ENCODE measurements at places on chromosomes 3 and 15.
A peak's percentile ranks its signal among the peaks of the same experiment; 100 is the strongest.

- no peak for DNase-seq
Observed at GRCh38 chr3:100833483-100833882, 124.2 kb downstream of the TFG start.

DNA sequence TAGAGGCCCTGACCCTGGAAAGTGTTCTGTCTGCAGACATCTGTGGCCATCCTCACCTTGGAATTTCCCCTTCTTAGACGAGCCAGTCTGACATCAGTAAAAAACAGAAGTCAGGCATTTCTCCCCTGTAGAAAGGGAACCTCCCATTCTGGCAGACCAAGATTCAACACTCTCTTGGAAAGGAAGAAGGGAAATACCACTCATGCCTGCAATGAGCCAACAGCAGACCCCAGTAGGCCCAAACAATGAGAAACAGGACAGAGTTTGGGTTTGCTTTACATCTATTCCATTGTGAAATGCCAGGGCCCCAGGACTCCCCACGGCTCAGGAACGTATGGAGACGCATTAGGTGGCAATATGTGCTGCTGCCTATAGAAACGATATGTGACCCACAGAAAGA is 264.0 kb upstream of the NSMCE3 start:
- DNase-seq, result no peak

DNA sequence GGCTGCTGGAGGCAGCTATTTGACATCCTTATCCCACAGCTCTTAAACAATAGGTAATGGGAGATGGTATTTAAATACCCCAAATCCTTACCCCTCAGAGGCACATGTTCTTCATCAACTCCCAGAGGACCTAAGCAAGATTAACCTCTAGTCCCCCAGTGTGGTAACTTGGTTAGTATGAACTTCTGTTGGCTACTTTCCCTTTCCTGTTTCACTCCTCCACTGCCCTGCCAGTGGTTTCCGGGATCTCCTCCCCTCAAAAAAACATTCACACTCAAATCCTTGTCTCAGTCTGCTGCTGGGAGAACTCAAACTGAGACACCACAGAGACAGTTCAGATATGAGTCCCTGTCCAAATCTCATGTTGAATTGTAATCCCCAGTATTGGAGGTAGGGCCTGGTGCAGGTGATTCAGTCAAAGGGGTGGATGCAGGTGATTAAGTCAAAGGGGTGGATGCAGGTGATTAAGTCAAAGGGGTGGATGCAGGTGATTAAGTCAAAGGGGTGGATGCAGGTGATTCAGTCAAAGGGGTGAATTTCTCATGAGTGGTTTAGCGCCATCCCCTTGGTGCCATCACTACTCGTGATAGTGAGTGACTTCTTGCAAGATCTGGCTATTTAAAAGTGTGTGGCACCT is 335.0 kb upstream of the CTNNB1 start:
- no peak for DNase-seq

DNA sequence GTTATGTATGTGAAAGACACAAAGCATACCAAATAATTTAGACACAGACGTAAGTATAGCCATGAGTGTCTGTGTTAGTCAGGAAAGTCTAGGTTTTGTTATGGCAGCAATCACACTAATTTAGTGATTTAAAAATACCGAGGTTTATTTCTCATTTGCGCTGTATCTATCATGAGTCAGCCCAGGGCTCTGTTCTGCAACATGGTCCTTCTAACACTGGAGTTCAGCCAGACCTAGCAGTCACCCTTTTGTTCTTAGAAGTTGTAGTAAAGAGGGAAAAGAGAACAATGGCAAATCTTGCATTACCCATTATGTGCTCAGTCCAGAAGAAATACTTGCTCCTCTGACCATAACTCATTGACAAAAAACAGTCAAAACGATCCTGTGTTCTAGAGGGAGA is 311.5 kb downstream of the NLGN1 start:
- DNase-seq, result no peak

DNA sequence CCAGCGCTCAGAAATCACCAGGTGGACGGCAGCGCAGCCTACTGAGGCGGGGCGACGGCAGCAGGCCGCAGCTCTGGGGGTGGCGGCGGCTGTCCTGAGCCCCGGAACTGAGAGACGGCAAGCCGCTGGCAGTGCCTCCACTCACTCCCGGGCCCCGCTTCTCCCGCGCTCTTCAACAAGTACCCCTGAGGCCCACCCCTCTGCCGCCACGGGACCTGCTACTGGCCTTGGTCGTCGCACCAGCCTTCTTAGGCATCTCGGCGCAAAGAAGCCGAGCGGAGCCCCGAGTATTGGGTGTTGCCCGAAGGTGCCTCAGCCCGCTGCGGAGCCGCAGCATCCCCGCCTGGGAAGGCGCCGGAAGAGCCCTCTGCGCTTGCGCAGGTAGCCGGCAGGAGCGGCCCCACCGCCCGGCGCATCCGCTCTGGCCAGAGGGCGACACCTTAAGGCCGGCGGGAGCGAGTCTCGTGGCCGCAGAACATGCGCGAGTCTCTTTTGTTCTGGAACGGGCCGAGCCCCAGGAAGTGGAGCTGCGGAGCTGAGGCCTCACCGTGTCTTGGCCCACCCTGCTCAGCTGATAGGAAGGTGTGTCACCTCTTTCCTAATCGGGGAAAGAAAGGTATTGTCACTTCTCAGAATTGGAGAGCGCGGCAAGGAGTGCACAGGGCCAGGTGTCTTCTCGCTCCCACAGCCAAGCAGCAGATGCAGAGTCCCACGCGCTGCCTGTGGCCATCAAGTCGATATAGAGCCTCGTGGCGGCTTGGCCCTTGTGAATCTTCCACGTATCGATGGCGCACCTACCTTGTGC is at the start of gene C15orf40:
TSS of gene C15orf40 (minus strand) at position 369 of the 805 bp plus-strand sequence. CDS start at position 337, 32 bp downstream.
- DNase-seq, result peak; percentile 96

GRCh38 chr15:93180656-93181055 is 91.6 kb upstream of the RGMA start:
- no peak for DNase-seq

DNA sequence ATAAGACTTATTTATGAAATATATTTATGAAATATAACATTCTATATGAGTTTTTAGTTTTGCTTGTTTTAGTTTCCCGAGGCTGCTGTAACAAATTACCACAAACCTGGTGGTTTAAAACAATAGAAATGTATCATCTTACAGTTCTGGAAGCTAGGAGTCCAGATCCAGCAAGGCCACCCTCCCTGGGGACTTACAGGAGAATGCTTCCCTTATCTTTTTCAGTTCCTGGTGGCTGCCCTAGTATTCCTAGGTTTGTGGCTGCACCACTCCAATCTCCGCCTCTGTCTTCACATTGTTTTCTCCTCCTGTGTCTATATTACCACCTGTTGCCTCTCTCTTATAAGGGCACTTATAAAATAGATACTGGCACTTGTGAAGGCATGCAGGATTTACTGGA is 877.8 kb downstream of the TUSC7 start:
- DNase-seq, result no peak

- no peak for DNase-seq
Observed at GRCh38 chr15:29455530-29455929, 185.9 kb upstream of the NSMCE3 start.

GRCh38 chr3:150429767-150430671 is 21.9 kb downstream of the TSC22D2 start:
- DNase-seq, result peak; percentile 10

DNA sequence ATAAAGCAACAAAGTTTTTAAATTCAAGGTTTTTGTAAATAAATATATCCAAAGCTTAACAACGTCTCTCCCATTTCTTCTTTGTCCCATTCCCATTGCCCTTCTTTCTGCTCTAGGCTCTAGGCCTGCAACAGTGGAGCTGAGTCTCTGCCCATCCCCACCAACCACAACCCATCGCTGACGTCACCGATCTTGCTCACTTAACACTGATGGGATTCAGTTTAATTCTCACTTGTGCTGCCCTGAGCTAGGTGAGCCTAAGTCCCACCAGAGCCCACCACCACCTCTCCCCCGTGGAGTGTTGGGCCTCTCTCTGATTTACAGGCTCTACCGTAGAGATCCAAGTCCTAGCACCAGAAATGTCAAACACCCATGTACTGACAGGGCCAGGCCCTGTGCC is 61.3 kb upstream of the RAB6B start:
- DNase-seq, result no peak

DNA sequence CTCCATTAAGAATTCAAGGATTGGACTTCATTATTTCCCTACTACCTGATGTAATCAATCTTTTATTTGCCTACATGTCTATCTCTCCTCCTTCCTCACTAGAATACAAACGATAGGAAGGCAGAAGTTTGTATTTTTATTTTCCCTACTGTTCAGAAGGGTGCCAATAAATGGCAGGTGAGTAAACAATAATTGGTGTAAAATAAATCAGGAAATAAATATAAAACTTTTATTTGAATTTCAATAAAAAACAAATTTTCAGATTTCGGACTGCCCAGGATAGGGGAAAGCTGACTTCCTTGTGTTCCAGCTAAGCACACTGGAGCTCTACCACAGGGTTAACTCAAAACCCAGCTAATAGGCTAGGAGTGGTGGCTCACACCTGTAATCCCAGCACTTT is 636.3 kb upstream of the BCHE start:
- no peak for DNase-seq

- peak; percentile 67 for DNase-seq
Observed at GRCh38 chr3:156985711-156986110, 159.6 kb downstream of the LEKR1 start.

DNA sequence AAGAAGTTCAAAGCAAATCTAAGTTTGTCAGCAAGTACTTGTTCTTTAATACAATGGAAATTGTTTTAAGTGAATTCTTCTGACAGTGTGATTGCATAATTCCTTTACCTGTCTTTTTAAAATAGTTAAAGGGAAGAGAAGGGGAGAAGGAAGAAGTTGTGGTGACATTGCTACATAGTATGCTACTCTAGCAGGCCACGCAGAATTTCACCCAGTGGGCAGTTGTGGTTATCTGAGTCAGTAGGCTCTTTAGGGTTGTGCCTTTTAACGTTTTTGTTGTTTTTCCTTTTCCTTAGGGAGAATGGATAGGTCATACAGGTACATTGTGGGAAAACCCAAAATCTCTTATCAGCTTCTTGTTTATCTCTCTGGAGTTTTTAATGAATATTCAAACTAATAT is 40.4 kb downstream of the KIF15 start:
- DNase-seq, result no peak

- DNase-seq, result no peak
Observed at GRCh38 chr3:186663361-186664118, 2.3 kb upstream of the HRG start.

GRCh38 chr3:60645801-60646200 is 605.5 kb downstream of the FHIT start:
- no peak for DNase-seq

- DNase-seq, result no peak
Observed at GRCh38 chr15:101138086-101138660, 113.7 kb downstream of the CHSY1 start.

- DNase-seq, result no peak
Observed at GRCh38 chr3:171156401-171157010, 130.0 kb upstream of the SLC2A2 start.
